ENCODE measurements at places on chromosomes 6 and 20. TPM values are rescaled to one million over a fixed set of nuclear protein-coding genes. Genes with fewer than 3 reads are reported as not detected.

TP53TG5 gene
- total RNA-seq = not detected

OPRL1 gene
- 0.14 TPM for total RNA-seq

ZSCAN9 gene
- total RNA-seq = 18.0 TPM

VWA7 gene
- total RNA-seq = 7.6 TPM

DNA sequence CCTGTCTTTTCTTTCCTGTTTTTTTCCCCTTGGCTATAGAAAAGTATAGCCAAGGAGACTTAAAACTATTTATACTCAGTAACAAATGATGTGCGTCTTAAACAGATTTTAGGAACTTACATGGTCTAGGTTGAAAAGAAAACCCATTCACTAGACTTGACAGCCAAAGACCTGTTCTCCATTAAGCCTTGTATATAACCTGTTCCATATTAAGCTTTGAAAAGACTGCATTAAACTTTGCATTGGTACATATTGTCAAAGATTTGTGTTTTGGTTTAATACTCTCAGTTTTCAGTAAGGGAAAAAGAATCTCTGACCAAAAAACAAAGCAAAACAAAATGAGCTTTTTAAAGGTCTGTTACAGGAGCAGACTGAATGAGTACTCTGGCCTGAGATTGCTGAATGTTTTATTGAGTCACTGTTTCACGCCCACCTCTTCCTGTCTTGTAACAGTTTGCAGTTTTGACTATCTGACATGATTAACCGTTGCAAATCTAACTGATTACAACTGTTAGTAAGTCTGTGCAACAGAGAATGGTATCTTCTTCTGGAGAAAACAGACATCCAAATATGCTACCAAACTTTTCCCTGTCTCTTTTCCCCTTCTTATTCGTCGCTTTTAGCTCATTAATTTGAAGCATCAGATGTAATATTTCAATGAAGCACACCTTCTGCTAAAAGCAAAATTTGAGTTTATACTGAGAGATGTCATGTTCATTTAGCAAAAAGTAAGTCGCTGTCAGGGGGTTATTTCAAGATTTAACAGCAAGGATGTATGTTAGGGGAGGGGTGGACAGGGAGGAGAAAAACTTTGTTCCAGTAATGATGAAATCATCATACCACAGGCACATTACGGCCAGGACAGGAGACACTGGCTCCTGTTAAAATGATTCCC lies 59.1 kb upstream of the SUPT3H start:
- peak overlapping the region; percentile 42 for H3K27ac ChIP-seq
- peaks cover 15% of the 10 kb centered on the region for H3K4me1 ChIP-seq
- no peak for DNase-seq
- H3K36me3 ChIP-seq = no peaks in the 10 kb centered on the region

- no peak overlapping the region for H3K4me3 ChIP-seq
- no peaks in the 10 kb centered on the region for H3K27me3 ChIP-seq
- DNase-seq = no peak
- no peak overlapping the region for H3K27ac ChIP-seq
These were observed 39.7 kb upstream of the LRFN2 start for GRCh38 chr6:40626886-40627285.

DNA sequence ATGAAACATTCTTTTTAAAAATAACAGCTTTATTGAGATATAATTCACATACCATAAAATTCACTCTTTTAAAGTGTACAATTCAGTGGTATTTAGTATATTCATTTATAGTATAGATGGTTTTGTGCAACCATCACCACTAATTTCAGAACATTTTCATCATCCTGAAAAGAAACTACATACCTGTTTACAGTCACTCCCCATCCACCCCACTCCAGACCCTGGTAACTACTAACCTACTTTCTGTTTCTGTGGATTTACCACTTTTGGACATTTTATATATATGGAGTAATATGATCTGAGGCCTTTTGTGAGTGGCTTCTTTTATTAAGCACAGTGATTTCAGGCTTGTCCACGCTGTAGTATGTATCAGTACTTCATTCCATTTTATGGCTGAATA lies 2.5 kb upstream of the TMEM217 start:
- no peak overlapping the region for H3K4me3 ChIP-seq
- peaks cover 24% of the 10 kb centered on the region for H3K4me1 ChIP-seq
- H3K36me3 ChIP-seq = no peaks in the 10 kb centered on the region
- no peak for DNase-seq
- H3K27ac ChIP-seq = no peak overlapping the region
- H3K27me3 ChIP-seq = no peaks in the 10 kb centered on the region

DNA sequence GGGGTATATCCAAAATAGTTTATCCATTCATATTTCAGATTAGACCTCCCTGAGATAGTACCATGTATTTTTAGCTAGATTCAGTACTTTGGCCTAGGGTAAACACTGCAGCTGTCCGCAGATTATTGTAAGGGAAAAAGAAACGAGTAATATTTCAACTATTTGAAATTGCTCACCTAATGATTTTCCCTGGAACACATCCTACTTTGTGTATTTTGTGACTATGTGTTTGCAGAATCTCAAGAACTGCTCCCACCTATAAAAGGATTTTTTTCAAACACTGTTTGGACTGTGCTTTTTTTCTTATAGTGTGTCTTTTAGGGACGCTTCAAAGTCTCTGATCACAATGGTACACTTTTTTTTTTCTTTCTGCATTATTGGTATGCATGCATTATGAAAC lies 42.3 kb downstream of the RGS17 start:
- no peaks in the 10 kb centered on the region for H3K27me3 ChIP-seq
- DNase-seq = no peak
- H3K36me3 ChIP-seq = no peaks in the 10 kb centered on the region
- H3K4me3 ChIP-seq = no peak overlapping the region
- no peak overlapping the region for H3K27ac ChIP-seq

All from transverse colon (tissue), 4 donors.